ENCODE measurements at places on chromosomes 1 and 21.

DNA sequence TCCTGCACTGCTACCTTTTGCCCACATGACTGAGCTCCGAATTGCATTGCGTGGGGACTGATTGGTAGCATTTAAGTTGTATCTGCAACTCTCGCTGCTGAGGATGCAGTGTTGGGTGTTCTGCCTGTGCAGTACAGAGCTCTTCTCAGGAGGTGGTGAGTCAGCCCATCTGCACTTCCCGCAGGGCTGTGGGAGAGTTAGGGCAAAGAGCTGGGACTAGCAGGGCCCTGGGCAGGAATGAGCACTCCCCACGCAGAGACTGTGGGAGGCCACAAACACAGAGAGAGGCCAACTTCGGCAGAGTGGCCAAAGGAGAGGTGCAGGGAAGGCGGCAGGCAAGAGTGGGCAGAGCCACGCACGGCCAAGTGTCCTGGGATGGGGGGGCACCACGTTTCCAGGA, 244.7 kb downstream of the SIPA1L2 start:
- no peak for DNase-seq

DNA sequence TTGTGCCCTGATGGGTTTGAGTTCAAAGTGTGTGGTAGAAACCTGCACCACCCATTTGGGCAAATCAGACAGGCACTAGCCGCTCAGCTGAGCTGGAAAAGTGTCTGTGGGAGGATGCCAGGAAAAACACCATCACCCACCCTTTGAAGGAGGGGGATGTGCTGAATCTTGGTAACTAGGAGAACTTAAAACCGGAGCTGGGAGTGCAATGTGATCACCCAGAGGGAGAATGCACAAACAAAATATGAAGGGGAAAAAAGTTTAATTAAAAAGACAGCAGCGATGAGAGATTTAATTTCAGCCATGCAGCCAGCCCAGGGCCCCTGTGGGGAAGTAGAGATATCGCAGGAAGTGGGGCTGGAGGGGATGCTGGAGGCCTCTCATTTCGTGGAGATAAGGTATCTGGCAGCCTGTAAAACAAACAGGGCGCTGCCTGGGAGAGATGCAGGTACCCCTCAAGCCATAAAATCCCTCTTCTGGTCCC, 86.8 kb upstream of the BCAR3 start:
- no peak for DNase-seq

DNA sequence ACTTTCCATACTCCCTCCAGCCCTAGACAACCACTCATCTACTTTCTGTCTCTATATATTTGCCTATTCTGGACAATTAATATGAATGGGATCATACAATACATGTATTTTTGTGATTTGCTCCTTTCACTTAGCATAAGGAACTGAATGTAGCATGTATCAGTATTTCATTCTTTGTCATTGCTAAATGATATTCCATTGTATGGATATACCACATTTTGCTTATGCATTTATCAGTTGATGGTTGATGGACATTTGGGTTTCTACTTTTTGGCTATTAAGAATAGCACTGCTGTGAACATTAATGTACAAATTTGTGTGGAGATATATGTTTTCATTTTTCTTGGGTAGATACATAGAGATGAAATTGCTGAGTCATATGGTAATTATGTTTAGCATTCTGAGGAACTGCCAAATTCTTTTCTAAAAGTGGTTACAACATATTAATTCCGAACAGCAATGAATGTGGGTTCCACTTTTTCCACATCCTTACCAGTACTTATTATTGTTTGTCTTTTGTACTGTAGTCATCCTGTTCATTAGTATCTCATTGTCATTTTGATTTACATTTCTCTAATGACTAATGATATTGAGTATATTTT, 121.0 kb downstream of the LRRC40 start:
- no peak for DNase-seq

- DNase-seq = no peak
These were observed 296.2 kb upstream of the VAMP3 start for GRCh38 chr1:7474786-7475502.

DNA sequence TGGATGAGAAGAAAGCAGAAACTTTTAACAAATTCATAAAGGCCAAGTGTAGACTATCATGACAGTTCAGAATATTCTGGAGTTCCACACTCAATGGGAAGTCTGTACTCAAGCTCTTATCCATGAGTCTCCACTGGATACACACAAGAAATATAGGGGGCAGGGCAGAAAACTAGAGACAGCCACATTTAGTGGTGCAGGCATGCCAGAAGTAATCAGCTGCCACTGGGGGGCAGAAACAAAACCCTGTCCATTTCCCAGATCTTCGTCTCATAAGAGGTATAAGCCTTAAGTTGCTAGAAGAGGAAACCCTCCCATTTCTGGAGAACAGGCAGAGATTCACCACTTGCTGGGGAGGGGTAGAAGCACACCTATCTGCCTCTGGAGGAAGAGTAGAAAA, 166.8 kb upstream of the GALNT2 start:
- DNase-seq = no peak

DNA sequence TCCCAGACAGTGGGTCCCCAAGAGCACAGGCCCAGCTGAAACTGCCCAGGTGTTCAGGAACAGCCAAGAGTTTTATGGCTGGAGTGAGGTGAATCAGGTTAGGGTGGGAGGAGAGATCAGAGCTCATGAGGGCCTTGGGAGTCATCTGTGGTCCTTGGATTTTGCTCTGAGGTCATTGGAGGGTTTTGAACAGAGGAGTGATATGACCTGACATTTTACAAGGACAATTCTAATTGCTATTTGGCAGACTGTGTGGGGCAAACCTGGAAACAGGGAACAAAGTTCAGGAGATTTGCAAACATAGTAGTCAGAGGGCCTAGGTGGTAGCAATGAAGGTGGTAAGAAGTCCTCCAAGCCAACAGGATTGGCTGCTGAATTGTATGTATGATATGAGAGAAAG, 31.1 kb upstream of the LRRN2 start:
- no peak for DNase-seq

DNA sequence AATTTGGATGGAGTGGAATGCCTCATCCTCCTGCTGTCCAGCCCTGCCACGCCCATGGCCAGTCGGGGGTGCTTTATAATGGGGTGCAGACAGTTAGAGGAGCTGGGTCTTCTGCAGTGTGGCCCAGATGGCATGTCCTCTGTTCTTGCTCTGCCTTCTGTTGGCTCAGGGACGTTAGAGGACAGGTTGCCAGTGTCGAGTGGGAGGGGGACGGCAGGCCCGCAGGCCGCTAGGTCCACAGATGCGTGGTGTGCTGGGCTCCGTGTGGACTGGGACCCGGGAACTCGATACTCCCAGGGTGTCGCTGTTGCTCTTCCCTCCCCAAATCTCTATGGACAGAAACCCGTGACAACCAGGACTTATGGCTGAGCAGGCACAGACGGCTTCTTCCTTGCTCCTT, 33.3 kb downstream of the SIM2 start:
- no peak for DNase-seq

- DNase-seq = no peak
These were observed 61.2 kb downstream of the PTPRC start for GRCh38 chr1:198700016-198700392.

- no peak for DNase-seq
These were observed 54.0 kb downstream of the APP start for GRCh38 chr21:26116456-26117011.

- peak; percentile 90 for DNase-seq
These were observed at the start of gene RAB13 for GRCh38 chr1:153985941-153986761. TSS of gene RAB13 (minus strand) at chr1:153986339. CDS start at chr1:153986236, 103 bp downstream.

- DNase-seq = no peak
These were observed 22.8 kb upstream of the C1orf174 start for GRCh38 chr1:3922851-3923250.

GRCh38 chr21:24147674-24148073, 1459.6 kb downstream of the MRPL39 start:
- no peak for DNase-seq

GRCh38 chr1:115782571-115783281, 14.2 kb upstream of the CASQ2 start:
- DNase-seq = no peak

DNA sequence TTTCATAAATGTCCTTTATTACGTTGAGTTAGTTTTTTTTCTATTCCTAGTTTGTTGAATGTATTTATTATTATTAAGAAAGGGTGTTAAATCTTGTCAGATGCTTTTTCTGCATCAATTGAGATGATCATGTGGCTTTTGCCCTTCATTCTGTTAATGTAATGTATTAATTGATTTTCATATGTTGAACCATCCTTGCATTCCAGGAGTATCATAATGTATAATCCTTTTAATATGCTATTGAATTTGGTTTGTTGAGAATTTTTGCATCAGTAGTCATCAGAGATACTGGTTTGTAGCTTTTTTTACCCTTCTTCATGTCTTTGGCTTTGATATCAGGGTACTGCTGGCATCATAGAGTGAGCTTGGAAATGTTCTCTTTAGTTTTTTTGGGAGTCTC, 100.0 kb downstream of the POFUT2 start:
- DNase-seq = no peak

GRCh38 chr1:183407961-183408360, 10.2 kb downstream of the NMNAT2 start:
- no peak for DNase-seq

DNA sequence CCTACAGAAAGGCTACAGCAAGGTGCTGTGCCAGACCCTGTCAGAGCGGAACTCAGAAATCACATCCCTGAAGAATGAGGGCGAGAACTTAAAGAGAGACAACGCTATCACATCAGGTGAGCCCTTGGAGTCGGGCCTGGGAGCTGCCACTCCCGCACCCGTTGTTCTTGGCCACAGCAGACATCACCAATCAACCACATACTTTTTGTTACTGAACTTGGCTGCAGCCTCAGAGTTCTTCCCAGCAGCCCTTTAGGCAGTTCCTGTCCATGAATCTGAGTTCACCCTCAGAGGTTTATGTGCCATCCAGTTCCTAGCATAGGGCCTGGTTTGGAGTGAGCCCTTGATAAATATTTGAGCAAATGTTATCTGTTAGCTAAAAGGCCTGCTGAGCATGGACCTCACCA, 61.6 kb downstream of the FHAD1 start:
- no peak for DNase-seq

DNA sequence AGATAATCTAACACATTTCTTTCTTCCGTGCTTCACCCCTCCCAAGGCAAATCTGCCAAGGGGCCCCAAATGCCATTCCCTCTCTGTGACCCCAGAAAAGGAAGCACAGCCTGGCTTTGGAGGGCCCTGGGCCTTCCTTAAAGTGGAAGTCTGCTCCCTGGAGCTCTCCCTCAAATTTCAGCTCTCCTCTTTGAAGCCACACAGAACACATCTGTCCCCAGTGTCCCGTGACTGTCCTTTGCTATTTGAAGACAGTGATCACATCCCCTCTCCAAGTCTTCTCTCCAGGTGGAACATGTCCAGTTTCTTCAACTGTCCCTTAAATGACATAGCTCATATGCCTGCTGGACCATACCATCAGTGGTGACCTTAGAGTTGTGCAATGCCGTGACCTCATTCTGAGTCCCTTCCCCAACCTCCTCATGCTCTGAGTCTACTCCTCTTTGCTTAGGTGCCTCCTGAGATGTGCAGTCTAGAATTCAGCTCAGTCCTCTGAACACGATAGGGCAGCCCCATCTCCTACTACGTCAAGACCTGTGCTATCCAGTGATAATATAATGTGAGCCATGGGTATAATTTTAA, 18.4 kb upstream of the FOXO6 start:
- no peak for DNase-seq

- DNase-seq = no peak
These were observed 42.6 kb upstream of the EDN2 start for GRCh38 chr1:41526956-41527561.

GRCh38 chr1:45503462-45504360, 3.6 kb downstream of the MMACHC start:
- DNase-seq = no peak
